ENCODE measurements at places on chromosomes 6 and 20.

DNA sequence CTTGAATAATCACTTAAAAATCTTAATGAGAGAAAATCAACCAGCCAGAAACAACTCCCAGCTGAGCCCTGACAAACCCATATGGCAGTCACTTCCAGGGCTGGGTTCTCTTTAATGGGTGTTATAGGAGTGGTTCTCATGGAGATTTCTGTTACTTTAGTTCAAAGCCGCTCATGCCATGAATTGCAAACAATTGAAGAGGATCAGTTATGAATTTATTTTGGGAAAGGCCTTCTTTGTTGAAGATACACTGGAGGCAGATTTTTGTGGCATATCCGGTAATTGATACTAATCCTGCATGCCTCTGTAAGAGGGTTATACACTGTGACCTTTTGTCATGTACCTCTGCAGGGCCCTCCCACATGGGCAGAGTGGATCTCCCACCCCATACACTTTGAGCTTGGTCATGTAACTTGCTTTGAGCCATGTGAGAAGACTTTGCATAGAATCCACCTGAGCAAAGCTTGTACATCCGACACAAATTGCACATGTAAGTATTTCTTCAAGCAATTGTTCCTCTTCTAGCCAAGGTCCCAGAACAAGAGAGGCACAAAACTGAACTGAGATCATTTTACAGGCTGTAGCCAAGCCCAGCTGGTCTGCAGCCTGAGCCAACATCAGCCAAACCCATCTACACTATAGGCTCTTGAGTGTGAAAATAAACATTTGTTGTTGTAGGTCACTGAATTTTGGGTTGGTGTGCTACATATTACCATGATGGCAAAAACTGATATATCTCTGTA, 492.3 kb downstream of the PREX1 start:
- no peak for DNase-seq

DNA sequence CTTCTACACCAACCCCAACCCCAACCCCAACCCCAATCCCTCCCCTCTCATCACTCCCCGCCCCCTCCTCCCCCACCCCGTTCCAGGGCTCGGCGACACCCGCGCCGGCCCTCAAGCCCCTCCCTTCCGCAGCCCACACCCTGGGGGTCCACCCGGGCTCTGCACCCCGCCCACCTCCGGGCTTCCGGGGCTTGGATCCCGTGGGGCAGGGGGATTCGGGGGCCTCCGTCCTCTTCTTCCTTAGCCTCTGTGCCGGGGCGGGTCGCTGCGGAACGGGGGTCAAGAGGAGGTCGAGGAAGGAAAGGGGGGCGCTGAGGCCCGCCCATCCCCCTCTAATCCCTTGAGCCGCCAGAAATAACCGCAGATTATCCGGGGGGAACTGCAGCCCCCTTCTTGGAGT, 690 bp downstream of the TULP1 start:
- DNase-seq, result no peak

DNA sequence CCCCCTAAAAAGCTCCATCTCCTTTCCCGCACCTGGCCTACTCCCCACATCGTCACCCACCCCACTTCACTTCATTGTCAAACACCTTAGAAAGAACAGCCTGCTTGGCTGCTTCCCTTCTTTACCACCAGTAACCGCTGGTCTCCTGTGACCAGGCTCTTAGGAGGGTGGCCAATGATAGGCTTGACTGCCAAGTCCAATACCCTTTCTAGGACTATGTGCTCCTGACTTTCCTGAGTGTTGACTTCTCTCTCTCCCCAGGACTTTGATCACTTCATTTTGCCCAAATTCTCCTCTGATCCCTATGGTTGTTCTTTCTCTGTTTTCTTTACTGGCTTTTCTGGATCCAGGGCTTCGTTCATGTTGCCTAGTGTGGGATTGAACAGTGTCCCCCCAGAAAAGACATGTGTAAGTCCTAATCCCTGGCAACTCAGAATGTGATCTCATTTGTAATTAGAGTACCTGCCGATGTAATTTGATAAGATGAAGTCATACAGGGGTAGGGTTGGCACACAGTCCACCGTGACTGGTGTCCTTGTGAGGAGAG, 254.0 kb downstream of the GMDS start:
- no peak for DNase-seq

DNA sequence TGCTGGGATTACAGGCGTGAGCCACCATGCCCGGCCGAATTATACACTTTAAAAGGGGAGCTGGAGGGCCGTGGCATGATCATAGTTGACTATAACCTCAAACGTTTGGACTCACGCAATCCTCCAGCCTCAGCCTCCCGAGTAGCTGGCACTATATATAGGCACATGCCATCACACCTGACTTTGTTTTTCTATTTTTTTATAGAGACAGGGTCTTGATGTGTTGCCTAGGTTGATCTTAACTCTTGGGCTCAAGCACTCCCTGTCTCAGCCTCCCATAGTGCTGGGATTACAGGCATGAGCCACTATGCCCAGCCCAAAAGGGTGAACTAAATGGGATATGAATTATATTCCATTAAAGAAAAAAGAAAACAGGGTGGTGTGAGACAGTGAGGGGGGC, 7.8 kb downstream of the PTGIS start:
- DNase-seq, result no peak

DNA sequence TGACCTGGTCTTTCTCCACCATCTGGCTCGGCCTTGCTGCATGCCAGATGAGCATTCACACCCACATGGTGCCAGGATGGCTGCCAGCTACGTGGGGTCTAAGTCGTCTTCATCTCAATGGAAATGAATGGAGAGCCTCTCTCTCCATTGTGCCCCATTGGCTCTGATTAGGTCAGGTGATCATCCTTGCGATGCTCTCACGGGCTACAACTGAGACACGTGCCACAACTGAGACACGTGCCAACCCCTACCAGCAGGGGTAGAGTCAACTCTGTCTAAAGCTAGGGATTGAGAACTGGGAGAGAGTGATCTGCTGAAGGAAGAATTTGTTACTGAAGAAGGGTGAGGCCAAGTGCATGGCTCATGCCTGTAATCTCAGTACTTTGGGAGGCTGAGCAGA, 67.3 kb upstream of the RALY start:
- no peak for DNase-seq

DNA sequence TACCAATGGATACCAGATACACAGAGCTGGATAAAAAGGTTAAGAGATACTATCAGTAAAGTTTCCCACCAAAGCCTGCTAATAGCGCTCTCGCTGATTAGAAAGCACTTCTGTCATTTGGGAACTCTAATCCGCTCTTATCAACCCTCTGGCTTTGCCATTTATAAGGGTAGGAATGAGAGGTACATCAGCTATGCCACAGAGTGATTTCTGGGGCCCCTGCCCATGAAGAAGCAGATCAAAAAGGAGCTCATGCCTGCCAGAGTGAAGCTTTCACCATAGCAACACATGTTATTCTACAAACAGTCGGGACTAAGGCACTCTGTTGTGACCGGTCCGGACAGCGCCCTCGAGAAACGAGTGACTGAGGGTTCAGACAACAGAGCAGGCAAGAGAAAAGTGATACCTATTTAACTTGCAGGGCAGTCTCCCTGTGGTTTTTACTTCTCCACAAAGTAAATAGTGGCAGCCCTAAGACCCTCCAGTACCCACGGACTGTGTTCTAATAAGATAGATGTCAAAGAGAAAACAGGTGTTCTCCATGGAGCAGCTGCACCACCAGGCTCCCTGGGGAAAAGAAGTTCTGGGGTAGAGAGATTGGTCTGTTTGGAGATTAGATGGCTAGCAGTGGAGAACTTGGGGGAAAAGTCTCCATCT, 5.6 kb downstream of the TRAM2 start:
- DNase-seq, result no peak
